Lung (tissue), 17 donors: ENCODE measurements at places on chromosomes 6 and 20.

DNA sequence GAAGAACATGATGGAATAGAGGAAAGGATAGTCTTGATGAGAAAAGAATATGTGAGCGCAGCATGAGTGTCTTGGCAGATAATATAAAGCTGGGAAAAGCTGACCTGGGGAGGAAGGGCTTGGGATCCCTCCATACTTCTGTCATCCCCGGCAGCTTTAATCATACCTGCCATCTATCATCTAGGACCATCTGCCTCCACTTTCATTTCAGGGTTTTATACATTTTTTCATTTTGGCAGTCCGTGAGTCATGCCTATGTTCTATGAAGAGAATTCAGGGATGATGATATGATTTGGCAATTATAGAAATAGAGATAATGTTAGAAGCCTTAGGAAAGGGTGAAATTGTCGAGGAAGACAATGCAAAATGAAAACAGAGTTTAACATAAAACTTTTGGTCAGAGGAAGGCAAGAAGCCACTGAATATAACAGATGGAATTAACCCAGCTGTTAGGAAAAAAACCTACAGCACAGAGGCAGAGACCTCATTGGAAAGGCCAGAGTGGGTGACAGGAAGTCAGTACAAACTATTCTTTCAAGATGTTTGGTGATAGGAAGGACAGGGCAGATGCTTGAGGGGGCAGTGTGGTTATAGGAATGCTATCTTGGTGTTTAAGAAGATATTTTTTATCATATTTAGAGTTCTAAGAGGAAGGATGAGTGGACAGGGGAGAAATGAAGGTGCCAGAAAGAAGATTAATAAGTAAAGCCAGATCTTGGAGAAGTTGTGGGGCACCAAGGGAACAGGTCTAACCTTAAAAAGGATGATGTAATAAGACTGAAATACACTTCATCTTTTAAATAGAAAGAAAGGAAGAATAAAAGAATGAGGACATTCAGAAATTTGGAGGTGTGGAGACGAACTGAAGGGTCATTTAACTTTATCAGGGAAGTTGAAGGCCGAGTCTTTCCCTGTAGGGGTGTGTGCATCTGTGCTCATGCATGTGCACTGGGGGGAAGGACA lies 37.8 kb downstream of the MARCKS start:
- DNase-seq = no peak

GRCh38 chr20:19758133-19758500 lies at the start of gene RIN2:
RIN2 (plus strand) TSS chr20:19758258; CDS start chr20:19889602, 131,344 bp downstream.
- no peak for DNase-seq

DNA sequence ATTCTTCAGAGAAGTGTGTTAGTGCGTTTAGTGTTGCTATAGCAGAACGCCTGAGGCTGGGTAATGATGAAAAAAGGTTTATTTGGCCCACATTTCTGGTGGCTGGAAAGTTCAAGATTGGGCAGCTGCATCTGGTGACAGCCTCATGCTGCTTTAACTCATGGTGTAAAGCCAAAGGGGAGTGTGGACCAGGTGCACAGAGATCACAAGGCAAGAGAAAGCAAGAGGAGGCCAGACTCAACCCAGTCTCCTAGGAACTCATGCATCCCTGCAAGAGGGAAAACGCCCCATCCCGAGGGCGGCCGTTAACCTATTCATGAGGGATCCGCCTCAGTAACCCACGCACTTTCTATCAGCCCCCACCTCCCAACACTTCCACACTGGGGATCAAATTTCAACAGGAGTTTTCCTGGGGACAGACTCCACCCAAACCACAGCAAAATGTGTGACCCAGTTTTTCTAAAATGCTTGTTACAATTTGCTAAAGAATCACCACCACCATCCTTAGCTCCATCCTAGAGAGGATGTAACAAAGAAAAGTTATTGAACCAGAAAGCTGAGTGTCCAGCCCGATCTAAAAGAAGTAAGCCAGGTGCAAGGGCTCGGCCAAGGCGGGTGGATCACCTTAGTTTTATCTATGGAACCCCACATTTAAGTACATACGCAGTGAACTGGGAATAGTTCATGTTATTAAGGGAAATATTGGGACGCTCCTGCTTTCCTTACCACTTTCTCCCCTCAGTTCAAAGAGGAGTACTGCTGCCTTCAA lies 164.8 kb downstream of the QKI start:
- DNase-seq = no peak

DNA sequence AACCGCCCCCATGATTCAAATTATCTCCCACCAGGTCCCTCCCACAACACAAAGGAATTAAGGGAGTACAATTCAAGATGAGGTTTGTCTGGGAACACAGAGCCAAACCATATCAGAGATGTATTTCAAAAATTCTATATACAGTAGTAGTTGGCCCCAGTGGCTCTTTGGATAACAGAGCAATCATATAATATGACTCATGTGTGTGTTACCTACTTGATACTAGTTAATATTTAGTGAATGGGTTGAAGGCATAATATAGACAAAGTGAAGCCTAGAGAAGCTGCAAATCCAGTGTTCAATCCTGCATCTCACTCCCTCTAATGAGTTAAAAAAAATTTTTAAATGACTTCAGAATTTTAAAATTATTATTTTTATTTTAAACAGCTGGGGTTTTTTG lies 43.2 kb downstream of the KAT14 start:
- no peak for DNase-seq

DNA sequence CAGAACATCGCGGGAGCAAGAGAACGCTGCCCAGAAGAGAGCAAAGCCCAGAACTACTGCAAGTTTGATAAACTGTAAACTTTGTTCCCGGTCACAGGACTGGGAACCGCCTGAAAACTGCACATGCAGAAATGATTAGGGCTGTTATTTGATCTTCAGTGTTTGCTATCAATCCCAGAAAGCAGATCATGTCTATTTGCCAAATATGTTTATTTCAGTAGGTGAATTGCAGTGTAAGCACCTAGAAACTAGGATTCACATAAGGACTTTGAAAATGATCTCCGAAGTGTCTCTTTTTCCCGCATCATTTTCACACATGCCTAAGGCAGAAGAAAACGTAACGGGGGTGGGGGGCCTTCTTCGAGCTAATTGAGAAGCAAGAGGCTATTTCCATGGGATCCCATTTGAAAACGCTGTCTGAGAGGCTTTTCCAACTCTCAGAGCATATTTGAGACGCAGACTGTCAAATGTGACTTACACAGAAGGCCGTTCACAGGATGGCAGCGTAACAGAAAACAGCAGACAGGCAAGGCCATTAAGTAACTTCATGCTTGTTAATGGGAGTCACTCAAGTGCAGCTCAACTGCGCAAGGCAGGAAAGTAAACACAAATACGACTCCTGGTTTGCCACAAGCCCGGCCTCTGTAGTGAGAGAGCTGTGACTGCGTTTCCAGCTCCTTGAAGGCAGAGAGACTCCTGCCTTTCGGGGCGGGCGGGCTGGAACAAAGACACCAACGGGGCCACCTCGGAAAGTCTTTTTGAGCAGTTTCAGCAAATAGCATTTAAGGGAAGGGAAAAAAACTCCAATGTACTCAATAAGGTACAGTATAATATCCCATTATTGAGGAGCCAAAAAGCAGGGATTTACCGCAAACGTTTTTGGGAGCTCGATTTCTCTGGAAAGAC lies 144.7 kb upstream of the ZNF217 start:
- DNase-seq = peak; percentile 87
